ENCODE measurements at places on chromosomes 11 and 22.

- no peak for DNase-seq
These were observed 77.7 kb upstream of the B3GAT1 start for GRCh38 chr11:134489728-134490127.

DNA sequence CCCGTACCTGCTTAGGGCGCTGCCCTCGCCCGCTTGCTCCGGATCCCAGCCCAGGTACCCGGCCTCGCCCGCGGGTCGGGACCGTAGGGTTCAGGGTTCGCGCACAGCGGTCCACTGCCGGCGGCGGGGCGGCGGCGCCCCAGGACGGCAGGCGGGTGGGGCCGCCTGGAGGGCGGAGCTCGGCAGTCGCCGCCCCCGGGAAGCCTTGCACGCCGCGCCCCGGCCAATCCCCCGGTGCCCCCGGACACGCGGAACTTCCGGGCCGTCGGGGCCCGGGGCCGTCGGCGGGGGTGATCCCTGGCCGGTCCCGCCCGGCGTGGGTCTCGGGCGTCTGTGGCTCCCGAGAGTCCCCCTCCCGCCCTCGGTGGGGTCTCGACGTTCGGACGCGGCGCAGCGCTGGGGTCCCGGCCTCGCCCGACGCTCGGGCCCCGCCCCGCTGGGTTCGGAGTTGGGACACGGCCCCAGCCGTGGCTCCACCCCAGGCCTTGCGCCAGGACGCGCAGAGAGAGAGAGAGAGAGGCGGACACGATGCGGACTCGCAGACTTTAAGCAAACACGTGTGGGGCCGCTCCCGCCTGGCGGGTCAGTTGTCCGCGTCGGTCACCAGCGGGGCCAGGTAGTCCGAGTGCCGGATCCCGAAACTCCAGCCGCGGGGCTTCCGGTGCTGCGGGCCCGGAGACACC lies at the start of gene TYMP:
Gene TYMP, minus strand, starts transcription at position 116 of the 683 bp plus-strand sequence. CDS start 303 bp downstream, outside the sequence.
- peak; percentile 65 for DNase-seq

DNA sequence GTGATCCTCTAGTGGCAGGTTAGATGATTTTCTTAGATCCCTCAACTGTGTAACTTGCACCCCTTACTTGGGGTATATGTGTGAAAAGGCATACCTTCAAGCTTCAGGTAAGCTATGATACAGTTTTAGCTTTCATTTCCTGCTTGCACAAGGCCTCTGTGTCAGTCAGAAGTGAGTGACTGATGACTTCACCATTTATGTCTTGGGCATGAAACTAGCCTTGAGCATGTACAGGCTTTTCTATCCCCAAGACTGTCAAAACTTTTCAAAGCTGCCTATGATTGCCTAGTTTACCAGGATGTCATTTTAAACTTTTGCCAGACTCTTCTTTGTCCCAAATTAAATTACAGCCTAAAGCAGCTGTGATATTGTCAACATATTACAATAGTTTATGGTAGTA lies 286.1 kb upstream of the CNTN5 start:
- DNase-seq: no peak

- DNase-seq: no peak
These were observed 24.0 kb upstream of the ROBO3 start for GRCh38 chr11:124841201-124841600.

DNA sequence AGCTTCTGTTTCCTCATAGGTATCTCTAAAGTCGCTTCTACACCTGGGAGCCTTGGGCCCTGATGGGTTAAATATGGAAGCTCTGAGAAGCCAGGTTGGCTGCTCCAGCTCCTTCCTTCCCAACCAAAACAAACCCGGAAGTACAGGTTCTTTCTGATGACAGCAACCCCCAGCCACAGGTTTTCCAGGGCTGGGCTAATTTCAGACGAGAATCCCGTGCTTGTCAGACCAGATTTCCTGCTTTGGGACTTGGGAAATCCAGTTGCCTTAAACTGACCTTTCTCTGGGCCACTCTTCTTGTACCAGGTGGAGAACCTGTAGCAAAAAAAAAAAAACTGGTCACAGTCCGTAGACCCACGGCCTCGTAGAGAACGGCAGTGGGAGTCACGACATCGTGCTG lies 51.9 kb downstream of the RBX1 start:
- DNase-seq: no peak

DNA sequence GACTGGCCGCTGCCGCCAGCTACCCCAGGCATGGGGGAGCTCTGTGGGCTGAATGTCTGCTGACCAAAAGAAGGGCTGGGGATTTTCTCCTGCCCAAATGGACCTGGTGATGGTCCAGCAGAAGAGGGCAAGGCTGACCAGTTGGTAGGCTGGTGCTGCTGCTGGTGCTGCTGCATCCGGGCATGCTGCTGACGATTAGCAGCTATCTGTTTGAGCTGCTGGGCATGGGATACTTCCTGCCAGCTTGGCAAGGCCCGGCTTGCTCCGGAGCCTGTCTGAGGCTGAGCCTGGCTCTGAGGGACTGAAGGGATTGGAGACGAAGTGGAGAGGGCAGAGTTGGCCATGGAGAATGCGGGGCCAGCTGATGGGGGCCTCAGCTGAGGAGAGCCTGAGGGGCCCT lies 168.6 kb upstream of the MTMR2 start:
- DNase-seq: no peak
